ELR (cell line): ENCODE measurements at places on chromosomes 4 and X.
A peak's percentile ranks its signal among the peaks of the same experiment; 100 is the strongest.

- no peak for DNase-seq
These were observed 87.5 kb downstream of the GLRA2 start for GRCh38 chrX:14616836-14617235.

DNA sequence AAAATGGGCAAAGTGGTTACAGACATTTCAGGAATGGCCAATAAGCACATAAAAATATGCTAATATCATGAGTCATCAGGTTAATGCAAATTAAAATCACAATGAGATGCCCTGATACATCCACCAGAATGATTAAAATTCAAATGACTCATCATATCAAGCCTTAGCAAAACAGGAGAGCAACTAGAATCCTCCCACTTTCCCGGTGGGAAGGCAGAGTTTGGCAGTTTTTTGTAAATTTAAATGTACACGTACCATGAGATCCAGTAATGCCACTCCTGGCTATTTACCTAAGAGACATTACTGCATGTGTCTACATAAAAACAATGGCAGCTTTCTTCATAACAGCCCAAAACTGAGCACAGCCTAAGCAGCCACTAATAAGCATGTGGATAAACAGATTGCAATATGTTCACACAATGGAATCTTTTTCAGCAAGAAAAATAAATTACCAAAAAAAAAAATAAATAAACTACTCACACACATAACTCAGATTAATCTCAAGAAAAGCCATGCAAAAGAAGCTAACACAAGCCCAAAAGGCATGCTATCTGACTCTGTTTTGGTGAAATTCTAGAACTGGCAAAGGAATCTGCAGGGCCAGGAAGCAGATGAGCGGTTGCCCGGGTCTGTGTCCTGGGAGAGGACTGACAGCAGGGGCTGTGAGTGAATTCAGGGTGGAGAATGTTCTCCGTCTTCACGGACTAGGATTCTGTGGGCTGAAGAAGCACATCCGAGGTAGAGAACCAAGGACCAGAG lies 48.8 kb downstream of the AFAP1 start:
- peak; percentile 93 for DNase-seq

- DNase-seq = no peak
These were observed 91.9 kb downstream of the GPC4 start for GRCh38 chrX:133323431-133323830.

GRCh38 chrX:8204943-8205342 lies 33.9 kb upstream of the VCX2 start:
- DNase-seq = no peak

- peak; percentile 48 for DNase-seq
These were observed 45.5 kb downstream of the VGLL1 start for GRCh38 chrX:136577552-136577951.

DNA sequence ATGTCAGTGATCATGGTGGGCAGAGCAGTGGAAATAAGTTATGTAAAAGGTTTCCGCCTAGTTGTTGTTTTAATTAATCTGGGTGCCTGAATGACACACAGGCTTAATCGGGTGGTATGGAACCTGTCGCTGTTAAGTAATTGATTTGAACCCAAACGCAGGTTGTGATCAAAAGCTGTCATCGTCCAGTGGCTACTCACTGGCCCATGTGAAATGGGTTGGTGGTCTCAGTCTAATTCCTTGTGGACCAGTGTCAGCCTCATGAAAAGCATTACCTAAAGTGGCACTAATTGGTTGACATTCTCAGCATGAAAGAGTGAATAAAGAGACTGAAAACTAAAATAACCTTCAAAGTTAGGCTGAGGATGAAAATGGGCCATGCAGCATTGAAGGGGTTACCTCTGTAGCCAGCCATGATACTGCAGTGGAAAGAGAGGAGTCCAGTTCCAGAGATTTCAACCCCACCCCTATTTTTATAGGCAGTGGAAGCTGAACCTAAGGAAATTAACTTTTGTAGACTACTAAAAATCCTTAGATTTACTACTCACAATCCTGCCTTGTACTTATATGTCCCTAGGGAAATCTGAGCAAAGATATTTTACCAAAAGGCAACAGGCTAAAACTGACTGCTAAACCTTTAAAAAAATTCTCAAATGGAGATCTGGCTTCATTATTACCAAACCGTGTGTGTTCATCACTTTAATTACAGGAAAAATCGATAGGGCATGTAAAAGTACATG lies 251.7 kb upstream of the TENM3 start:
- DNase-seq = no peak

GRCh38 chrX:153620576-153620975 lies 21.6 kb upstream of the CCNQ start:
- DNase-seq = no peak

GRCh38 chr4:114088481-114088880 lies 109.0 kb upstream of the ARSJ start:
- DNase-seq = no peak

DNA sequence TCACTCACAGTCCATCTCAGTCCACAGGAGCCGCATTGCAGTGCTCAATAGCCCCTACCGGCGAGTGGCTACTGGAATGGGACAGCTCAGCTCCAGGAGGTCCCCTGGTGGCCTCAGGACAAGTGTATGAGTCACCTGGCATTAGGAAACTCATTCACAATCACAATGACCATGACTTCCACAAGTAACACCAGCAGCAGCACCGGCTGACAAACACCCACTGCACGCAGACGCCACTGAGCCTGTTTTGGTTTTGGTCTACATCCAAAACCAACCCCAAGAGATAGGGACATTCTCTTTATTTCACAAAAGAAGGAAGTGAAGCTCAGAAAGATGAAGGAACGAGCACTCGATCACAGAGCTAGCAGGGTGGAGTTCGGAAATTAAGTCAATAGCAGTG lies 8.1 kb downstream of the JAKMIP1 start:
- no peak for DNase-seq

DNA sequence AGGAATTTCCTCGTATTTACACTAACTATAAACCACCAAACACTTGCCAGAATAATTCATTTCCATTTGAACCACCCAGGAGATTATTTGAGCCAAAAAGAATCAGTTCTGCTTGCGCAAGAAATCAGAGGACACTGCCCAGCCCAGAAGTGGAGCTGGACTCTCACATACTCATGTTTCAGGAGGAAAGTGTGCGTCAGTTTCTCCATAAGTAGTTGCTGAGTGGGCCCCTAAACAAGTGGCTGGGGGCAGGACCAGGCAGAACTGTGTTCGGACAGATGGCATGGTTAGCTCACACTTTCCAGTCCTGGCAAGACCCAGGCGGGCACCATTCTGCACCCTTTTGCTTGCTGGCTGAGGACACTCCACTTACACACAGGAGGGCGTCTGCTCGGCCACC lies 38.8 kb downstream of the BTC start:
- DNase-seq = no peak

DNA sequence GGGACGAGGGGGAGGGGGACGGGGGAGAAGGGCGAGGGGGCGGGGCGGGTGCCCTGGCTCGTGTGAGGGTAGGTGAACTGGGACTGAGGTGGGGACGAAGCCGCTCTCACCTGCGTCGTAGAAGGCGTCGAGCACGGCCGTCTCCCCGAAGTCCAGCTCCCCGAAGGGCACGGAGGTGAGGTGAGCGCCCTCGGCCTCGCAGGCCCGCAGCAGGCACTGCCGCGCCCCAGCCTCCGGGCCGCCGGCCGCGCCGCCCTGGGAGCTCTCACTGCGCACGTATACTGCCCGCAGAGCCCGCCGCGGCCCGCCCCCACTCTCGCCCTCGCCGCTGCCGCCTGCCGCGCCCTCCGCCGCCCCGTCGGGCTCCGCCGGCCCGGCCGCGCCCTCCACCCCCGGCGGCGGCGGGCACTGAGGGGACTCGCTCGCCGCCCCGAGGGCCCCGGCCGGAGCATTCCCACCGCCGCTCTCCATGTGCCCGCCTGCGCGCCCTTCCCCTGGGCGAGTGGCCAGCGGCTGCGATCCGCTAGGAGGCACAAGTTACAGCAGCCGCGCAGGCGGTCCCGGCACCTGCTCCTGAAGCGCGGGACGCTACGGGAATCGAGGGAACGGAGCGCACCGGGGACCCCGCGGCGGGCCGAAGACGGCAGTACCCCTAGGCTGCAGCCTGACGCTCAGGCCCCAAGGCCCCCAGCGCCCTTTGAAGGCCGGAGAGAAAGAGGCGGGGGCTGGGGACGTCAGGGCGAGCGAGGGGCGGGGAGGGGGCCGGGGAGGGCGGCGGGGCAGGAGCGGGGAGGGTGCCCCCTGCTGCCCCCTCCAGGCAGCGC lies at the start of gene MAP3K15:
TSS of gene MAP3K15 (minus strand) at position 718 of the 824 bp plus-strand sequence. CDS start at position 471, 247 bp downstream.
- peak; percentile 41 for DNase-seq

DNA sequence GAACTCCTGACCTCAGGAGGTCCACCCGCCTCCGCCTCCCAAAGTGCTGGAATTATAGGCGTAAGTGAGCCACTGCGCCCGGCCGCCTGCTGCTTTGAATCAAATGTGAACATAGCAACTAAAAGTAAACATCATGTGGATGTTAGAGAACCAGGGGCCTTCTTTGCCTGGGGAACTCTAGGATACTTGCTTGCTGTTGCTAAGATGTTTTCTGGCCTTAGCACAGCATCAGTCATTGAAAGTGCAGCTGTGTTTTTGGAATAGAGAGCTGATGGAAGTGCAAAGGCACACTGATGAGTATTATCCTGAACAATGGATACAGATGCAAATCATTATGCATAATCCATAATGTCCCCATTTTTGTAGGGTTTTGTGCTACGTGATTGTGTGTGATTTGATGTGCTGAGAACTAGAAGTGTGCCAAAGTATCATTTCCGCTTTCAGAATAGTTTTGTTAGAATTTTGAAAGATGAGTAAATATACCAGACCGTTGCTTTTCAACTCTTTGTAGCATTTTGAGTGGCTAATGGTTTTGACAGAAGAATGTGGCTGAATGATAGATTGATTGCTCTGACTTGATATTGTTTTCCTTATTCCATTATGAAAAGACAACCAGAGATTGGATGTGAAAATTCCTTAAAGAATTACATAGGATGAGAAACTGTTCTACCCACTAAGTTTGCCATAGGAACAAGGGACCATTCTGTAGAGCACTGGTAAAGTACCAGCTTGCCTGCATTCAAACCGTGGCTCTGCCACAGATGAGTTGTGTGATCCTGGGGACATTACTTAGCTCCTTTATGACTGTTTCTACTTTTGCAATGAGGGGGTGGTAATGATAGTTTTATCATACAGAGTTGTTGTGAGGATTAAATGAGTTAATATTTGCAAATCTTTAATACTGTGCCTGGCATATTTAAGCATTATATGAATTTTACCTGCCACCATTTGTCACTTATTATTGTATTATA lies 74.7 kb downstream of the REPS2 start:
- DNase-seq = no peak

GRCh38 chrX:112672788-112673560 lies 6.8 kb downstream of the LHFPL1 start:
- no peak for DNase-seq

- peak; percentile 69 for DNase-seq
These were observed 74.8 kb upstream of the BCOR start for GRCh38 chrX:40172401-40173142.

- no peak for DNase-seq
These were observed 167.6 kb upstream of the CXorf66 start for GRCh38 chrX:140132937-140133336.

DNA sequence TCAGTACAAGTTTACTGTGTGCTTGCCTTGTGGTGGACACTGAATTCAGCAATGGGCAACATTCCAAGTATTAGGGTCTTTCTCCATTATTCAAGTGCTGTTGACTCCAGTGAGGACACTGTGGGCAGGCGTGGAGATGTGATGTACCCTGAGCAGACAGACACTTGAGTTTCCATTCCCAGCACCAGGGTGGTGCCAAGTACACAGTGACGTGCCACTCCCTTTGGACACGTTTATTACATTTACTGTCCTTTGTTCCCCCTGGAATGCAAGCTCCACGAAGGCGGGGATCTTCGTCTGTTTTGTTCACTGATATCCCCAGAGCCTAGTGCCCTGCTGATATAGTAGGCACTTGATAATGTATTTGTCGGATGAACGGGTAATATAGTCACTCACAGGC lies 130.6 kb upstream of the STX18 start:
- DNase-seq = no peak

GRCh38 chrX:119990556-119991004 lies 47.0 kb upstream of the NKAP start:
- DNase-seq = no peak

DNA sequence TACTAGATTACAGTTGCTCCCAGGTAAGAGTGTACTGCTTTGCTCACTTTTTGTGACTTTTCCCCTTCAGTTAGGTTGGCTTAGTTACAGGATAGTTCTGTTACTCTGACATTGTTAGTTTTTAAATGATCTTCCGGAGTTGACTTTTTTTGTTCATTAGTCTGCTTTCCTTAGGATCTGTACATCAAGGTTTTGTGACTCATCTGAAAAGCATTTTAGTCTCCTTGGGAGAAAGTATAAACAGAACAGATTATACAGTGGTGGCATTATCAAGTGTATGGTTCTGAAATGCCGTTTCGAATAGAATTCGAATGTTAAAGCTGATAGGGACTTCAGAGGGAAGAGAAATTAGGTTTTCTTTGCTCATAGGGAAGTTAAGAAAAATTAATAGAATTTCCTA lies 63.3 kb downstream of the USP9X start:
- DNase-seq = peak; percentile 87

- no peak for DNase-seq
These were observed 64.0 kb upstream of the ACSL1 start for GRCh38 chr4:184889666-184890335.

DNA sequence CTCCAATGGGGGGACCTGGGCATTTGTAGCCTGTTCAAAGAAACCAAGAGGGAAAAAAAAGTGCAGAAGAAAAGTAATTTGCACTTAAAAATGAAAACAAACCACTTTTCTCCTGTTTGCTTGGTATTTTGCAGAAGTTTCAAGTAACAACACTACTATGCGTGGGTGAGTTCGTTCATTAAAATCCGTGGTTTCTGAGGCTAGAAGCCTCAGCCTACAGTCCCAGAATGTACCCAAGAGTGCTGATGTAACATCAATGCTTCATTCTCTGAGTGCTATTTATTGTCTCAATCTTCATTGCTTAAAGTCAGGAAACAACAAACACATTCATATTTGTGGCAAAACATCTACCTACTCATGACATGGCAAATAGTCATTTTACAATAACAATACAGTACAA lies 29.2 kb downstream of the LGI2 start:
- DNase-seq = no peak

- no peak for DNase-seq
These were observed 38.0 kb downstream of the KIT start for GRCh38 chr4:54695788-54696187.

GRCh38 chrX:68676335-68676734 lies 28.9 kb downstream of the STARD8 start:
- DNase-seq = no peak

DNA sequence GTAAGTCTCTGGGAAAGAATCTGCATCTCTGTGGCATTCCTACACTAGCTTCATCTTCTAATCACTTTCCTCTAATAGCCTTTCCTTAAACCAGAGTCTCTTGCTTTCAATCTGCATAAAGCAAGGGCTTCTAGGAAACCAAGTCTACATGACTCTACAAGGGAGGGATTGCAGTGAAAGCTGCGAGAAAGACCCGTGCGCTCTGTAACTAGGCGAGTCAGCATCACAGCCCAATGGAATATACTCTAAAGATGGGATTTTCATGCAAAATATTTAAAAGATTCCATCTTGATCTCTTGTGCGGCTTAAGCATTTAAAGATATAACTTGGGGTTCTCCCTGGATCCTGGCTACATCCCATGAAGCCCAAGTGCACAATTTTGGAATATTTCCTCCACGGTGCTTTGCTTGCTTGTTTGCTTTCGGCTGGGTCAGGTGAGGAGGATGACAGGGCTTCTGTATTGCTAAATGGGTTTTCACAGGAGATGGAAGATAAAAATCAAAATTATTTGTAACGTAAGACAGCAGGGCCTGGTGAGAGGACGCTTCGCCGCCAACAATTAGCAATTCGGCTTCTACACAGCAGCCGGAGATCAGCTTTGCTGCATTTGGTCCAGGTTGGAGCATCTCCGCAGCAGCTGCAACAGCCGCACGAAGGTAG lies 687 bp upstream of the GRIA2 start:
- DNase-seq = no peak
